GM10248 (cell line): ENCODE measurements at places on chromosomes 3 and 15.

GRCh38 chr3:152961323-152961722 is 126.4 kb downstream of the P2RY1 start:
- DNase-seq: peak; percentile 23

DNA sequence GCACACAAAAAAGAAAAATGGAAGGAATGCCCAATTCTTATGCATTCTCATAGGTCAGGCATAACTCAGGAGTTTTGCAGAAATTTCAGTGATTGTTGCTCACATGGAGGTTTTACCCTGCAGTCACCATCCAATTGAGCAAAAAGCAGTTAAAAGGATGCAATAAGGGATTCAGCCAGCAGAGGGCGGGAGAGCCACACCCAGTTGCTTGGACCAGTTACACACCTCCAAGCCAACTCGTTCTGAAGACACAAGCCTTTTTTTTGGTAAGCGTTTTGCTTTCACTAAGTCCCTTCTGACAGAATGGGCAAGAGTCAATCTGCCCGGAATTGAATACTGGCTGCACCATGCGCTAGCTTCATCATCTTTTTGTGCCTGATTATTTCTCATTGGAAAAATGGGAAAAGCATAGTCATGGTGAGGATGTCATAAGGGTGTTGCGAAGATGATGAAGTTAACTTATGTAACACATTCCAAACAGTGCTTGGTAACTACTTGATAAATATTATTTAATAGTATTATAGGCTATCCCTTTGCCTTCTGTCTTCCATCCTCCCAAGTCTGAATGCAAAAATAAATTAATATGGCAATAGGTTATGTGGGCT is 154.4 kb upstream of the SGO1 start:
- peak; percentile 38 for DNase-seq

- DNase-seq: no peak
Observed at GRCh38 chr3:132222868-132223538, 94.2 kb upstream of the ACP3 start.

DNA sequence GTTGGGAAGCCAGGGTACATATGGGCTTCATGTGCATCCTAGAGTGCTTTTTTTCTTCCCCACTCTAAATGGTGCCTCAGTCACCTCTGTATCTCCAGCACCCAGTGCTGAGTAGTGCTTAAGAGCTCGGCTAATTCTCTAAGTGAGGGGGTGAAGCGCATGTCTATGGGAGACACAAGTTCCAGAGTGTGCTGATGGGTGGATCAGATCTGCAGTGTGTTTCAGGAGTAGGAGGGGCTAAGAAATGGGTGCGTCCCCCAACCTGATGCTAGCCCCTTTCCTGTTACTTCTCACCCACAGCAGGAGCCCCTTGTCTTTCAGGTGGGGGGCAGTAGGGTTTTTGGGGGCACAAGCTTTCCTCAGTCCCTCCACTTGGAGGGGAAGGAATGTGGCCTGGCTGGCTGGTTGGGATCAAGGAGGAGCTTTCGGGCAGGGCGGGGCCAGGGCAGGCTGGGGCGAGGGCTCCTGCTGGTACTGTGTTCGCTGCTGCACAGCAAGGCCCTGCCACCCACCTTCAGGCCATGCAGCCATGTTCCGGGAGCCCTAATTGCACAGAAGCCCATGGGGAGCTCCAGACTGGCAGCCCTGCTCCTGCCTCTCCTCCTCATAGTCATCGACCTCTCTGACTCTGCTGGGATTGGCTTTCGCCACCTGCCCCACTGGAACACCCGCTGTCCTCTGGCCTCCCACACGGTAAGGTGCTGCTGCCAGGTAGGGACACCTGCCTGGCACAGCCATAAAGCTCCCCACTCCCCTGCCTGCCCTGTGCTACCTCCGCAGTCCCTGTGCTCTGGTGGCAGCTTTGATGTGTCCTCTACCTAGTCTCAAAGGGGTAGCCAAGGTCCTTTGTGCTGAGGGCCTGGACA is at the start of gene IL17RE:
Gene IL17RE (plus strand): TSS at position 477 of the 866 bp plus-strand sequence. CDS start 85 bp downstream, at position 562.
- no peak for DNase-seq

GRCh38 chr3:147757866-147758265 is 348.7 kb downstream of the ZIC1 start:
- no peak for DNase-seq

DNA sequence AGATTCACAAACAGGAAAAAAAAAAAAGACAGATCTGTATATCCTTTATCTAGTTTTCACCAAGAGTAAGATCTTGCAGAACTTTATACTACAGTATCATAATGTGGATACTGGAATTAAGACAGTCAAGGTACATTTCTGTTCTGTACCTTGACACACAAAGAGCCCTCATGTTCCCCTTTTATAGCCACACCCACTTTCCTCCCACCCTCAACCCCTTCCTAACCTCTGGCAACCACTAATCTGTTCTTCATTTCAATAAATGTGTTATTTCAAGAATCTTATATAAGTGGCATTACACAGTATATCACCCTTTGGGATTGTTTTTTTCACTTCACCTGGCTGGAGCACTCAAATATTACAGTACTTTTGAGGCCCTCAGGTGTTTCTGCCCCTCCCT is 3.6 kb upstream of the RAB6B start:
- no peak for DNase-seq

DNA sequence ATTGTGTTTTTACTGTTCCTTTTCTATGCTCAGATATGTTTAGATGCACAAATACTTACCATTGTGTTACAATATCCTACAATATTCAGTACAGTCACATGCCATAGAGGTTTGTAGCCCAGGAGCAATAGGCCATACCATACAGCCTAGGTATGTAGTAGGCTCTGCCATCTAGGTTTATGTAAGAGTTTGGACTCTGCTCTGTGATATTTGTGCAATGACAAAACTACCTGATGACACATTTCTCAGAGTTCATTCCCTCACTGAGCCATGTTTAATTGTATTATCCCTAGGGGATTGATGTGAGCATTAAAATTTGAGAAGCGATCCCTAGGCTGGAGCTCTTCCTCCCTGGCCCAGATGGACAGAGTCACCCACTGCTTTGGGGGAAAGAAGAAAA is 270.0 kb upstream of the PROK2 start:
- no peak for DNase-seq

DNA sequence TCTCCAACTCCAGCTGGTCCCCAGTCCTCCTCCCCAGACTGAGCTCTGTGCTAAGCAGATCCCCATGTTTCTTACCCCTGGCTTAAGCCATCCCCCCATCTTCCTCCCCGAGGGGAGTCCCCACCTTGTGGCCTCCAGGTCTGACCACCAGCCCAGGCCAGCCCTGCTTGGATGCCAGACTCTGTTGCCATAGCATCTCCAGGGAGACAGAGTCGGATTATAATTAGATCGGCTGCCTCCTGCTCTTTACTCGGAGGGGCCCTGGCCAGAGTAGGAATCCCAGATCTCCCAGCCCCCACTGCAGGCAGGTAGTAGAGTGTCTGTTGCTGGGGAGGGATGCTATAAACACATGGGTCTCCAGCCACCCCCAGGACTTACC is 2.4 kb downstream of the KLHDC8B start:
- no peak for DNase-seq

GRCh38 chr15:66484539-66485112 is 12.9 kb downstream of the SNAPC5 start:
- DNase-seq: peak; percentile 2

GRCh38 chr15:39497759-39498565 is 82.9 kb upstream of the THBS1 start:
- DNase-seq: no peak

DNA sequence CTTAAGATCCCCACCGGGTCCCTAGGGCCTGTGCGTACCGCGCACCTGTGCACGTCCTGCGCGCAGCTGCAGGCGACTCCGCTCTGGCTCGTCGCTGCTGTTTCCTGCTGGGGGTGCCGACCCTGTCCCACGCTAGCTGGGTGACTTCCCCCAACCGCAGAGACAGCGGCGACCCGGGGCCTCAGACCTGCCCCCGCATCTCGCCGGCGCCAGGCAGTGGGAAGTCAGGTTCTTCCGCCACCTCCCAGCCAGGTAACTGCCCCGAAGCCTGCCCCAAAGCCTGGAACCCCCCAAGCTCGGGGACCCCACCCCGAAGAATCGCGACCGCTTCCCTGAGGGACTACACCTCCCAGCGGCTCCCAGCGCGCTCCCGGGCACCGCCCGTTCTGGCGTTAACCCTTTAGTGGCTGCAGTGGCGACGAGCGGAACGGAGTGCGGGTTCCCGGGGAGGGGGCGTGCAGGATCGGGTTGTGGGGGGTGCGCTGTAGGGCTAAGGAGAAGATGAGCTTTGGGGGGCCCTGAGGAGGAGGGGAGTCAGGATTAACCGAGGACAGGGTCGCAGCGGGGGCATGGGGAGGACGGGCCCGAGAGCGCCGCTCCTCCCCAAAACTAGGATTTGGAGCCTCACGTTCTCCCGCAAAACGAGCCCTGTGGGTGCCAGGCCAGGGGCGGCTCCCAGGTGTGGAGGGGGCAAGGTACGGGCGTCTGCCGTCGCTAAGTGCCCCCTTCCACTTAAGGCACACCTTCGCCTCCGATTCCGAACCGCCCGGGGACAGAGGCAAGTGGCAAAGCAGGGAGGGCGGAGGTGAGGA is 589 bp downstream of the NEIL1 start:
- DNase-seq: peak; percentile 77

GRCh38 chr3:187066228-187066995 is 72.9 kb downstream of the RPL39L start:
- DNase-seq: peak; percentile 51

DNA sequence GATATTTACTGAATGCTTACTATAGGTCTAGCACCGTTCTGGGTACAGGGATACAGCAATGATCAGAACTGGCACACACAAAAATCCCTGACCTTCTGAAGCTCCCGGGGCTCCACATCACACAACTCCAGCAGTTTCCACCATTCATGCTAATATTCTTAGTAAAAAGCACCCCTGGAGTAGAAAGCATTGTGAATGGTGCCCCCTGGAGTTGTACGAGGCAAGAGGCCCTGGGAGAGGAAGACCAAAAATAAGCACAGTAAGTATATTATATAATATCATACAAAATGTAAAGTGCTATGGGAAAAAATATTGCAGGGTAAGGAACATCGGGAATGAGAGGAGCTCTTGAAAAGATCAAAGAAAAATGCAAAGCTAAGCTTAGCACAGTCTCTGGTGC is 790 bp upstream of the SRGAP3 start:
- DNase-seq: no peak

DNA sequence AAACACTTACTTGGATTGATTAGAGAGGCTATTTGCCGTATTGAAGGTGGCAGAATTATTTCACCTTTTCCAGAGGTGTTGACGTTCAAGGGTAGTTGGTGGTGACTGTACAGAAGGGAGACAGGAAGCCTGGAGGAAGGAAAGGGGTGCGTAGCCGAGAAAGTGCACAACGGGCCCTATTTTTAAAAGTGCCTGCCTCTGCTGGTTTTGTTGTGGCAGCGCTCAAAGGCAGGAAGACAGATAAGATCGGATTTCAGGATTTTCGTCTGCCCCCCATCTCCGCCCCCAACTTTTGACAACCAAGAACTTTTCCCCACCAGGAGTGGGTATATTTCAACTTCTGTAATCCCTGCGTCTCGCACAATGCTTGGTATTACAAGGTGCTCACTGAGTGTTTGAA is 38.5 kb downstream of the SMAD3 start:
- DNase-seq: no peak

DNA sequence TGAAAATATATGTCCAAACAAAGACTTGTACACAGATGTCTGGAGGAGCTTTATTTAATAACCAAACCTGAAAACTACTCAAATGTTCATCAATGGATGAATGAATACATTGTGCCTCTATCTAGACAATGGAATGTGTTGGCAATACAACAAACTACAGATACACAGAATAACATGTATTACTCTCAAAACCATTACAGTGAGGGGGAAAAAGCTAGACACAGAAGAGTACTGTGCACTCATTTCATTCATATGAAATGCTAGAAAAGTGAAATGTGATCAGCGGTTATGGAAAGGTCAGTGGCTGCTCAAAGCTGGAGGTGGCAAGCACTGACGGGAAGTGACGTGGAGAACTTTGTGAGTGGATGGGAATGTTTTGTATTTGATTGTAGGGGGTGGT is 13.2 kb downstream of the STOML1 start:
- no peak for DNase-seq

DNA sequence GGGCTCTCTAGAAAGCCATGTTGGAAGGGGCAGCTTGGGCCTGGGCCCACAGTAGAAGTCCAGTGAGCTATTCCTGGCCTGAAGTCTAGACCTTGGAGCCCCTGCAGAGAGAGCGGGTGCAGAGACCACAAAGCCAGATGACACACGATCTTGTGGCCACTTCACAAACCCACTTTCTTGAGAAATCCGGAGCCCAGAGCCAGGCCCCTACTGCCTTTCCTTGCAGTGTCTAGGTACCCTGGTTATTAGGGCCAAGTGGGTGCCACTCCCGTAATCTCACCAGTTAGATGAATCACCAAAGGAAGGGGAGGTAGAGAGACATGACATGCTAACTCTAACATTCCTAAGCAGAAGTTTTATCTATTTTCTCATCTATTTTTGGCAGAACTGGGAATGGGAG is 72.5 kb upstream of the ADAMTSL3 start:
- DNase-seq: no peak

GRCh38 chr3:120864541-120864940 is 43.5 kb upstream of the STXBP5L start:
- no peak for DNase-seq

GRCh38 chr15:45606841-45607240 is 19.7 kb downstream of the BLOC1S6 start:
- no peak for DNase-seq

DNA sequence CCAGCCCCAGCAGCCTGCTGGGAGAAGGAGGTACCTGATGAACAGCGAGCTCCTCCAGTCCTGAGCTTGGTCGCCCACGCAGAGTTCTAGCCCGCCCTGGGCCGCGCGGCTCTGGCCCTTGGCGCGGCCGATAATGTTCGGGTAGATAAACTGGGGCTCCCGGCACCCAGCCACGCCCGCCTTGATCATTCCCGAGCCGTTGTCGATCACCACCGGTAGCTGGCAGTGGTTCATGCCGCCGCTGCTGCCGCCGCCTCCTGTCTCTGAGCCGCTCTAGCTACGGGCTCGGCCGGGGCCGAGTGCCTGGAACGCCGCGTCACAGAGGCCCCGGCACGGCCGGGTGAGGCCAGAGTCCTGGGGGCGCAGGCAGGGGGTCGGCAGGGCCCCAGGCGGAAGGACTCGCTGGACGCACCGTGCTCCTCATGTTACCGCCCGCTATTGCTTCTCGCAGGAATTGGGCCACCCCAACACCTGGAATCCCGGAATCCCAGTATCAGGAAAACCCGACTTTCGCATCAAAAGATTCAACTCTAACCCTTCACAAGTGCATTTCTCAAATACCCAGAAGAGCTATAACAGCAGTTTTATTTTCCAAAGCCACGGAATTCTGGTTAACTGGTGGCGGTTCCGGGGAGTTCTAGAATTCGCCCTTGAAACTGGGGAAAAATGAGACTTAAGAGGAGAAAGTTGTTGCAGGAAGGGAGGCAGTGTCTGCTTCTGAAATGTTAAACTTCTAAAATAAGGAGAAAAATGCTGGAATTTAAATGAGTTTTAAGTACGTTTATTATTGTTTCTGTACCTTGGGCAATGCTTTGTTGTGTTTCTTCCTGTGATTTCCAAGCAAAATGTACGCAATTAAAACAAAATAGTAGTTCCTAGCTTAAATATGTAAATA is at the start of gene ACTRT3:
Gene ACTRT3 (minus strand): TSS at position 275 of the 895 bp plus-strand sequence. CDS start 41 bp downstream, at position 234.
- DNase-seq: peak; percentile 59
